ENCODE measurements at places on chromosomes 1 and 21.

- no peak for DNase-seq
These were observed 178.4 kb upstream of the TMEM51 start for GRCh38 chr1:14975119-14975518.

- no peak for DNase-seq
These were observed 18.5 kb downstream of the ILDR2 start for GRCh38 chr1:166956872-166957271.

- no peak for DNase-seq
These were observed 889 bp downstream of the CLEC20A start for GRCh38 chr1:178495741-178496409.

DNA sequence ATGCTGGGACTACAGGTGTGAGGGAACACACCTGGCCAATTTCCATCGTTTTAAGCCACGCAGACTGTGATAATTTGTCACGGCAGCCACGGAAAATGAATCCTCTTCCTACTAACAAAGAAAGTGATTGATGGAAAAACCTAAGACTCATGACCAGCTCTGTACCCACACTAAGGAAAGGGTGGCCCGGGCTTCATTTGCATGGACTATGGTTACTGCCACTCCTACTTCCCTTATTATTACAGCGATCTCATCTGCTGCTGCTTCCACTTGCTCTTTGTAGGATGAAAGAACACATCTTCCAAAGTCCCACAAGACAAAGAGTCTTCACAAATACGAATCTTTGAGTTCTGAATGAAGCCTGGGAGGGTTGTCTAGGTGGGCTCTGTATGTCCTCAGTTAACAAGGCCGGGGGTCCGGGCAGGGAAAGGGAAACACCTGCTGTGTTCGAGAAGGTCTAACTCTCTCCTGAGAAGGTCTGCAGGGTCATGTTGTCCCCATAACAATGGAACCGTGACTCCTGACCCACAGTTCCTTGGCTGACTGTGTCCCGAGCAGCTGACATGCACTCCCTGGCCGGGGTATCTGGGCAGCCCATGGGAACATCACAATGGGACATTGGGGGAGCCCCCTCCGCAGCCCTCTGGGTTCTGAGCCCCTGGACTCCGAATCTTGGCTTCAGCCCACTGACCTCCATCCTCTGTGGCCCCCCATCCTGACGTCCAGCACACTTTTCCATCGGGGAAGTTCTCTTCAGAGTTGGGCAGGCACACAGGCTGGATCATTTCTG is 13.3 kb upstream of the TFF1 start:
- no peak for DNase-seq

DNA sequence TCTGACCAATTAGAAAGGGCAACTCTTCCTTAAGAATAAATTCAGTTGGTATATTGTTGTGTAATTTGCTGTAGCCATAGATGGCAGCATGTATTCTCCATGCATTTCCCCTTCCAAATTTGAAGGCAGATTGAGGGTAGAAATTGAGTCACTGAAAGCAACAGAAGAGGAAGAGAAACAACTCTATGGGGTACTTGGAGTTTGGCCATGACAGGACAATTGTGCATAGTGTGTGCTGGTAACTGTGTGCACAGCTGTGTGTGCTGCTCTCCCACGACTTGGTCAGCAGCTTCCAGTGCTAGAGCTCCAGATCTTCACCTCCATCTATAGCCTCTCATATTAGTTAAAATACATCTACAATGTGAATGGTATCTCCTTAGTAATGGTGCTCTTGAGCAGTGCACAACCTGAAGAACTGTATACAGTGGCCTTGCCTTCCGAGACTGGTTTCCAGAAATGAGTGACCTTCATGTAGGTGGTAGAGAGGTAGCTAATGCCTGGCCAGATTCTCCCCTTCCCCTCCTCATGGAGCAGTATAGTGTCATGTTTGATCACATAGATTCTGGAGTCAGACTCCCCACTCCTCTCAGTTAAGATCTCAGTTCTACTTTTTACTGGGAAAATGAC is 882 bp upstream of the FCAMR start:
- DNase-seq, result no peak

DNA sequence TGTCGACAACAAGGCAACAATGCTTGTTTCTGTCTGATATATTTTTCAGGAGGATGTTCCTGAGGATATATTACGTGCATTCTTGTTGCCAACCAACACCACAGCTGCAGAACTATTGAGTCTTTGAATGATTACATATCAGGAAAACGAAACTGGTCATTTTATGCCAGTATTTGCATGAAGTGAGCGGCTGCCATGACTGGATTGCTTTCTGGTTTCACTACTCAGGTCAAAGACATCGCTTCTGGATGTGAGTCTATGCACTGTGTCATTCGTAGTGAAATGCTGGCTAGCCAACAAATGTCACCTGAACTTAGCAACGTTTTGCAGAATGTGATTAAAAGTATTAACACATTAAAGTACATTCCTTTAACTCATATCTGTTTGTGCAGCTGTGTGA is 35.8 kb upstream of the OLFM3 start:
- DNase-seq, result no peak

DNA sequence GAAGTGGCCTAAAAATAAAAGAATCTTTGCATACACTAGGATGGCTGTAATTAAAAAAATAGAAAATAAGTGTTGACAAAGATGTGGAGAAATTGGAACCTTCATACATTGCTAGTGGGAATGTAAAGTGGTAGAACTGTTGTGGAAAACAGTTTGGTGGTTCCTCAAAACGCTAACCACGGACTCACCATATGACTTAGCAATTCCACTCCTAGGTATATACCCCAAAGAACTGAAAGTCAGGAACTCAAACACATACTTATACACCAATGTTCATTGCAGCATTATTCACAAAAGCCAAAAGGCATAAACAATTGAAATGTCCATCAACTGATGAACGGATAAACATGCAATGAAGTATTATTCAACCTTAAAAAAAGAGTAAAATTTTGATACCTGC is 10.8 kb upstream of the HMGCL start:
- DNase-seq, result no peak

DNA sequence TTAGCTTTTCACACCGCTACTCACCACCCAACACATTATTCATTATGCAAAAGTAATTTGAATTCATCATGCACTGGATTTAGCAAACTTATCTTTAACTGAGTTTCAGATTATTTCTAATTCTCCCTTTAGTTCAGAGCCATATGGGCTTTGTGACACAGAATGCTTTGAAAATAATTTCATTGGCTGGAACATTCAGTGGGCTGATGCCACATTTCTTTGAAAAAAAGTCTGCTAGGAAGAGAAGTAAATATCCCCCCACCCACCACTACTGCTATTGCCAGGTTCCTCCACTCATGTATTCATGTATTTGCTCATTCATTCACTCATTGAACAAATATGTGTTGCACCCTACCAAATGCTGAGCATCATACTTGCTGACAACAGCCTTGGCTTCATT is 280.5 kb downstream of the DSCAM start:
- DNase-seq, result no peak

DNA sequence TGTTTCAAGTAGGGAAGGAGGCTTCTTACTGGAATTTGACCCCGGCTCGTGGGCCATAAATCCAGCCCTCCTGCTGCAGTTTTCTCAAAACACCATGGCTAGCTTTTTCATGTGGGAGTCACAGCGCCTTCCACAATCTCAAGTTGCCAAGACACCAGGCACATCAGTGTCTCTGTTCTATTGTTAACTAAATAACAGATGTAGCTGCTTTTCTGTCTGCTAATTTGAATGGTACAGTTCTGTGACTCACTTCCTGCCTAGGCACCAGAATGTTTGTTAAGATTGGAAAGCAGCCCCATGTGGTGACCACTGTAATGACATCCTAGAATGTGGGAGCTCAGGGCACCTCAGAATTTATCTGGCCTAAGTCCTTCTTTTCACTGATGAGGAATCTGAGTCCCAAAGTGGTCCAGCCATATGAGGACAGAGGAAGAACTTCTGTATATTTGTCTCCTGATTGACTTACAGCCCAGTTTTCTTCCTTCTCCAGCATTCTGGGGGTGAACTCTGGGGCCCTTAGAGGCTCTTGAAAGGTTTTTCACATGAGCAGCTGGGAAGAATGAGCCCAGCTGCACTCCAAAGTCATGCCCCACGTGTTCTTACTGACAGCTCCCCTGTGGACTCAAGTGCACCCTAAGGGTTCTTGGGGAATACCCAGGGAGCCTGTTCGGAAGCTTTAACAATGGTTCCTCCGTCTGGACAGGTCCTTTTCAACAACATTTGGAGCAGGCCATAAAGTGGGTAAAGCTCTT is 27.5 kb downstream of the TRIM45 start:
- no peak for DNase-seq

- no peak for DNase-seq
These were observed 10.2 kb upstream of the CDC7 start for GRCh38 chr1:91490501-91490900.

DNA sequence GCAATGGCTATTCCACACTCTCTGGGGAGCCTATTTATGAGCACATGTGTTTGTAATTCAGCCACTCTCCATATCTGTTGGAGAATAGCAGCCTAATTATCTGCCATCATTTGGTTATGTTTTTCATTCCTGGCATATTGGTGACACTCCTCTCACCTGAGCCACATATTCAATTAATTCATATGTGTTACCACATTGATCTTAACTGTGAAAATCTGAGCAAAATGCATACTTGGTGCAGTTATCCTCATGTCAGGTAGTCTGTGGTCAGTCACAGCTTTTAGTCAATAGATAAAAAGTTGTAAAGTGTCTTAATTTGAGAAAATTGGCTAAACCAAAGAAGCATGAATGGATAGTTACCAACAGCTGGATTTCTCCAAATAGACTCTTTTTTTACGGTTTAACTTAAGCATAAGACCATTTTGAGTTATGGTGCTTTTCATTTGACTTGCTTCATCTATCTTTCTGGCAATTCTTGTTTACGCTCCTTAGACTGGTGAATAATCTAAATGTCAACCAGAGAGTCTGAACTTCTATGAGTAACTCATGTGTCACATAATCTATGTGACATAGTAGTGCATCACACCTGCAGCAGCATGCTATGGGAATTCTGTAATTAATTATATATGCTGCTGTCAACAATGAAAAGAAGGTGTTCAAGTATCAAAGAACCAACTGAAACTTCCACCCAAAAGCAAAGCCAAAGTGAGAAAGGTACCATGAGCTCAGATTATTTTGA is 187.7 kb upstream of the SGIP1 start:
- DNase-seq, result no peak

GRCh38 chr1:201149400-201149799 is 4.9 kb downstream of the TMEM9 start:
- no peak for DNase-seq

- DNase-seq, result no peak
These were observed 18.5 kb downstream of the MIGA1 start for GRCh38 chr1:77797991-77798390.

- DNase-seq, result no peak
These were observed 27.2 kb downstream of the OVAAL start for GRCh38 chr1:180585994-180586359.
